Calu3 (cell line): ENCODE measurements at places on chromosomes 7 and 10. TPM values are rescaled to one million over a fixed set of nuclear protein-coding genes. Genes with fewer than 3 reads are reported as not detected.
A peak's percentile ranks its signal among the peaks of the same experiment; 100 is the strongest.

TBL2 gene
- total RNA-seq, result 33.3 and 35.9 TPM in 2 replicates

LRMDA gene
- total RNA-seq, result 5.5 and 7.6 TPM in 2 replicates

KAZALD1 gene
- 1.7 and 1.8 TPM in 2 replicates for total RNA-seq

WEE2 gene
- not detected in 2 replicates for total RNA-seq

ATOH7 gene
- not detected in 2 replicates for total RNA-seq

GPR15LG gene
- not detected in 2 replicates for total RNA-seq

DNA sequence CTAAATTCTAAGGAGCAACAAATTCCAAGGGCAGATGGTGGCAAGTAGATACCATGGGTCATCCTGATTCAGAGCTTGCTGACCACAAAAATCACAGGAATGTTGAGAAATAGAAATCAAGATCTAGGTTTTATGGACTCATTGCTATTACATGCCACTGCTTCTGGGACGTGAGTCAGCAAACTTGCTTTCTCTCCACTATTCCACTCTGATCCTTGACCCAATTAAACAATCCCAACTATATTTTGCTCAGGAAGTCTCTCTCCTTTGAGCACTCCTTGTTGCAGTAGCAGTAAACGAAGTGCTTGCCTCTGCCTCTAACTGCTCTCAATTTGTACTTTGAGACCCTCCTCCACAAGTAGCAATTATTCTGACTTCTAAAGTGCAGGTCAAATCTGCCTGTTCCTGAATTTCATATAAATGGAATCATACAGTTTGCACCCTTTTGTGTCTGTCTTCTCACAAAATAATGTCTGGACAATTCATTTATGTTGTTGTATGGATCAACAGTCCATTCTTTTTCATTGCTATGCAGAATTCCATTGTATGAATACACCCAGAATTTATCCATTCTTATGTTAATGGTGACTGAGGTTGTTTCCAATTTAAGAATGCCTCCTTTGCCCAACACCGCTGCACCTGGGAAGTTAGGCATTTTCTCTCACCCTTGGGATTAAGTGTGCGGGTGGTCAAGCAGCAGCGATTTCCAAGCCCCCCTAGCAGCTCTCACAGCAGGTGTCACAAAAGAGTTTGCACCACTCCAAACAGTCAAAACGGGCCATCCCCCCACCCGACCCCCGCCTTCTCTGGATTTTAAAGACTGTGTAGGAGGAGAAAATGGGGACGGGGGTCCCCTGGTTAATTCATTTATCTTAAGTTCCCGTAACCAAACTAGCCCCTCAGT is 35.9 kb downstream of the ACSM6 start:
- H3K4me3 ChIP-seq, result no peak overlapping the region
- peak overlapping the region; percentile 44 for H3K27ac ChIP-seq
- H3K27me3 ChIP-seq, result no peaks in the 10 kb centered on the region
- H3K4me1 ChIP-seq, result peaks cover 13% of the 10 kb centered on the region
- H3K36me3 ChIP-seq, result no peaks in the 10 kb centered on the region

GRCh38 chr7:143145-143751 is 49.1 kb upstream of the FAM20C start:
- peaks cover 33% of the 10 kb centered on the region for H3K27me3 ChIP-seq
- H3K4me3 ChIP-seq, result no peak overlapping the region
- H3K27ac ChIP-seq, result no peak overlapping the region

DNA sequence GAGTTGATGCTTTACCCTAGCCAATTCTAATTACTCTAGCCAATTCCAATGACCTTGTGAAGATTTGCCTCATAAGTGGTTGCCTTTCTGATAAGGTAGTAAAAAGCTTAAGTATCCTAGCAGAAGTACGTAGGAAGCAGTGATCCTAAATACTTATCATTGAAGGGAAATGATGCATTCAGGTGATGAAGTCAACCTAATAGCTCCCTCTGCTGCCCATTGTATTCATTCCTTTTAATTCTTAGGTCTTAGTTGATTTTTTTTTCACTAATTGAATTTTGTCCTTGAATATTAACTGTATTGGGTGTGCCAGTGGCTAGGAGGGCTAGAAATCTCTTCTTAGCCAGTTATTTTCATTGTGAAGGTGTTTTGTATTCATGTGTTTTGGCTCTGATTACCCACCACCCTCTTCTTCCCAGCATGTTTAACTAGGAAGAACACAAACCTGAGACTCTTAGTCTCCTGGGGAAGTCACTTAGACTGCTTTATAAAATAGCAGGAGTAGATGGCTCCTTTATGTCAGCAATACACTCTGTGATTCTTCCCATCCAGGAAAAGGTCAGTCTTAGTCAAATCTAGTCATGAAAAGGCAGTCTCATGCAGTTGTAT is 46.3 kb downstream of the PLEKHA8 start:
- peak; percentile 23 for DNase-seq
- H3K36me3 ChIP-seq, result no peaks in the 10 kb centered on the region
- no peak overlapping the region for H3K4me3 ChIP-seq
- no peak overlapping the region for H3K27ac ChIP-seq
- no peaks in the 10 kb centered on the region for H3K4me1 ChIP-seq

GRCh38 chr10:7310076-7310475 is 100.8 kb downstream of the SFMBT2 start:
- no peak overlapping the region for H3K4me3 ChIP-seq
- no peak for DNase-seq
- no peaks in the 10 kb centered on the region for H3K4me1 ChIP-seq
- H3K27ac ChIP-seq, result no peak overlapping the region
- no peaks in the 10 kb centered on the region for H3K36me3 ChIP-seq
- H3K27me3 ChIP-seq, result peaks cover 21% of the 10 kb centered on the region

DNA sequence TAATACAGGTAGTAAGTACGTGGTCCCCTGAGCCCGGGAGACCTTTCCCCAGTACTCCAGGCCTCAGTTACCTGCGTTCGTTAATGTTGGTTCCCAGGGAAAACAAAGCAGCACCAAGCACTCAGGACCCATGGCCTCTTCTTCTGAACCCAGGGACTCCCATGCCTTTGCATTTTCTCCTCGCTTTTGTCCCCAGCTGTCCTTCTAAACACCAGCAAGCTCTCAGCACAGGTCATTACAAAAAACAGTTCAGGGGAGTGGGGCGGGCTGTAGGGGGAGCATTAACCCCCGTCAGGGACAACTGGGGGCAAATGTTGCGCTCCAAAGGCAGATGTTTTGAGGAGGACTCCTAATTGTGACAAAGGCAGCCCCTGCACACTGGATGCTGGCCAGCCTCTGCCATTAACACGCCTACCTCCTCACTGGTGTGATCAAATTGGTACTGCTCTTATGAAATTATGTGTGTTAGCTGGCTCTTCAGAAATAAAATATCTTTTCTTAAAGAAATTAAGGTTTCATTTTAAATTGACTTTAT is 80.5 kb upstream of the LRGUK start:
- H3K27me3 ChIP-seq, result no peaks in the 10 kb centered on the region
- no peak overlapping the region for H3K4me3 ChIP-seq
- no peak for DNase-seq
- no peaks in the 10 kb centered on the region for H3K36me3 ChIP-seq

- DNase-seq, result no peak
- no peaks in the 10 kb centered on the region for H3K27me3 ChIP-seq
- peaks cover 98% of the 10 kb centered on the region for H3K36me3 ChIP-seq
Measured at GRCh38 chr7:130880668-130881067, 146.7 kb upstream of the KLF14 start.

- H3K27ac ChIP-seq, result no peak overlapping the region
- H3K27me3 ChIP-seq, result no peaks in the 10 kb centered on the region
- DNase-seq, result no peak
- H3K4me1 ChIP-seq, result peaks cover 7% of the 10 kb centered on the region
- no peaks in the 10 kb centered on the region for H3K36me3 ChIP-seq
Measured at GRCh38 chr10:88008866-88009470, 145.5 kb downstream of the PTEN start.

- no peak overlapping the region for H3K4me3 ChIP-seq
- no peak for DNase-seq
- H3K4me1 ChIP-seq, result no peaks in the 10 kb centered on the region
- H3K27ac ChIP-seq, result no peak overlapping the region
- no peaks in the 10 kb centered on the region for H3K27me3 ChIP-seq
Measured at GRCh38 chr7:157177333-157177982, 38.7 kb downstream of the UBE3C start.

GRCh38 chr7:39547336-39547735 is 18.9 kb upstream of the YAE1 start:
- H3K27ac ChIP-seq, result no peak overlapping the region
- no peaks in the 10 kb centered on the region for H3K4me1 ChIP-seq
- H3K4me3 ChIP-seq, result no peak overlapping the region
- peaks cover 32% of the 10 kb centered on the region for H3K27me3 ChIP-seq

DNA sequence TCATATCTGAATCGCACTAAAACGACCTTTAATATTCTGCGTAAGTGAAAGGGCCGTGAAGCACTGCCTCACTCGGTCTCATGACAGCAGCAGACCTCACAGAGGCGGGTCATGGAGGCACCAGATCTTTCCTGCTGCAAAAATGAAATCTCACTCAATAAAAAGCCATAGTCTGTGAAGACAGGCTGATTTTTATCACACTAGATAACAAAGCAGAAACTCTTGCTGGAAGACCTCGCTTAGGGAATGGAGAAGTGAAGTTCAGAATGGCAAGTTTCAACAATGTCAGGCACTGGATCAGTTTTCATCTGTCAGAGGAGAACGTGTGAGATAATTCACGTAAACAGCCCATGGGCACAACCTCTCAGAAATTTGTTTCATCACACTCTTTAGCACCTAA is 8.0 kb downstream of the SEPHS1 start:
- no peak overlapping the region for H3K27ac ChIP-seq
- no peaks in the 10 kb centered on the region for H3K4me1 ChIP-seq
- no peak overlapping the region for H3K4me3 ChIP-seq
- H3K27me3 ChIP-seq, result no peaks in the 10 kb centered on the region
- DNase-seq, result no peak
- H3K36me3 ChIP-seq, result peaks cover 16% of the 10 kb centered on the region

DNA sequence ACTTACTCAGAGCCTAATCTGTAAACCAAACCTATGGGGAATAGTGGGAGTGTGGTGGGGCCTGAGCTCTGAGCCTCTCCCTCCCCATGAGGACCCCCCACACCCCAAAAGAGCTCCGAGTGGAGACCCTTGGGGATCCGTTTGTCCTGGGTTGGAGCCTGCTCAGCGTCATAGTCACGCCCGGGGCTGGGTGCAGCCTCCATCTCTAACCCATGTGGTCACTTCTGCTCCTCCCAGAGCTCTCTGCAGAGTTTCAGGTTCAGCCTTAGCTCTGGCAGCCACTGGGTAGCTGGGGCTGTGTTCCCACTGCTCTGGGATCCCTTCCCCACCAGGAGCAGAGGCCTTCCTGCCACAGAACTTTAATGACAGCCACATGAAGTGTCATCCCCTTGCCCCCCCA is 25.9 kb downstream of the PFKFB3 start:
- H3K27ac ChIP-seq, result peak overlapping the region; percentile 73
- DNase-seq, result no peak
- no peaks in the 10 kb centered on the region for H3K27me3 ChIP-seq
- peaks cover 100% of the 10 kb centered on the region for H3K36me3 ChIP-seq
- peaks cover 38% of the 10 kb centered on the region for H3K4me1 ChIP-seq

DNA sequence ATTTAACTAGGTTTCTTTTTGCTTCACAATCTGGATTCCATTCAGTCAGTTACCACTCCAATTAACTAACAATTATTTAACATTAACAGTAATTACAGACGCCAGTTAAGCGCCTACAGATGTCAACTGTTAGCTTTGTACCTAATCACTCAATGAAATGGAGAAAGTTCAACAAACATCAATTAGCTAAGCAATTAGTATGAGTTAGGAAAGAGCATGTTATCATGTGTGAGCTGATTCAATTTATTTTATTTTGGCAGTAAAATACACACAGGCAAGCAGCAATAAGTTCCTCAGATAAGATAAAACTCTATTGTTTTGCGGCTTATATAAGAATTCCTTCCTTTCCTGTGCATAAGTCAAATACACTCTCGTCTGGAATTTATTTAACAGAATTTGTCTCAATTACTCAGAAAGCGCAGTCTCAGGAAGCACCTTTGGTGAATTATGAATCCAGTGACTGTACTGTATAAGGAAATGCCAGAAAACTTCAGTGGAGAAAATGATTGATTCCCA is 427.1 kb upstream of the GALNT17 start:
- no peaks in the 10 kb centered on the region for H3K36me3 ChIP-seq
- no peaks in the 10 kb centered on the region for H3K27me3 ChIP-seq
- no peak overlapping the region for H3K4me3 ChIP-seq
- H3K27ac ChIP-seq, result no peak overlapping the region
- DNase-seq, result no peak
- H3K4me1 ChIP-seq, result no peaks in the 10 kb centered on the region

DNA sequence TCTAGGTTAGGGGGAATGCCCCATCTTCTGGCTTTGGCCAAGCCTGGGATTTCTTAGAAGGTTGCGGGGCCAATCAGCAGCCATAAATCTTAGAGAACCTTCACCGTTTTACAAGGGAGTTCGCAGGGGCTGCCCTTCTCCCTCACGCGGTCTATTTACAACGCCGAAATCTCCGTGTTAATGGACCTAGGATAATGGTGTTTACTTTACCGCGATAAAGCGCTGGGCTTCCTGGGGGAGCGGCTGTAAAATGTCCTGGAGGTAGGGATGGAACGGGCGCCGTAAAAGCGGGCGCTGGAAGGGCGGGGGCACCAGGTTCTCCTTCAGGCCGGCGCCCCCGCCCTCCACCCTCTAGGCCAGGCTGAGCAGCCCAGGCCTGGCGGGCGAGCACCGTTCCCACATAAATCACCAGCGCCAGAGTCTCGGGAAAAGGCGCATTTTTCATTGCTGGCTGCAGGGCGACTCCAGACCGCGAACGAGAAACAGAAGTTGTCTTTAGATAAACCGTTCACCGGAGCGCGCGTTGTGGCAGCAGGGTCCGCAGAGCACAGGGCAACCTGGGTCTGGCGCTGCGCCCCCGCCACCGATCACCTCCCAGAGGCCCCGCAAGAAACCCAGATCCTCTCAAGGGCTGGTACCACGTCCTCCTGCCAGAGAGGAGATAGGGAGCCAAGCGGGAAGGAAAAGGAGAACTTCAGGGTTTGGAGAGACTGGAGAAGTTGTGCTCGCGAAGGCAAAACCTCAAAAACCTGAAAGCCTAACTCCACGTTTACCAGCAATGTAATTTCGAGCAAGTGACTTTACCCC is 12.5 kb upstream of the NKX2-3 start:
- no peaks in the 10 kb centered on the region for H3K4me1 ChIP-seq
- no peaks in the 10 kb centered on the region for H3K36me3 ChIP-seq
- DNase-seq, result no peak
- H3K4me3 ChIP-seq, result no peak overlapping the region

DNA sequence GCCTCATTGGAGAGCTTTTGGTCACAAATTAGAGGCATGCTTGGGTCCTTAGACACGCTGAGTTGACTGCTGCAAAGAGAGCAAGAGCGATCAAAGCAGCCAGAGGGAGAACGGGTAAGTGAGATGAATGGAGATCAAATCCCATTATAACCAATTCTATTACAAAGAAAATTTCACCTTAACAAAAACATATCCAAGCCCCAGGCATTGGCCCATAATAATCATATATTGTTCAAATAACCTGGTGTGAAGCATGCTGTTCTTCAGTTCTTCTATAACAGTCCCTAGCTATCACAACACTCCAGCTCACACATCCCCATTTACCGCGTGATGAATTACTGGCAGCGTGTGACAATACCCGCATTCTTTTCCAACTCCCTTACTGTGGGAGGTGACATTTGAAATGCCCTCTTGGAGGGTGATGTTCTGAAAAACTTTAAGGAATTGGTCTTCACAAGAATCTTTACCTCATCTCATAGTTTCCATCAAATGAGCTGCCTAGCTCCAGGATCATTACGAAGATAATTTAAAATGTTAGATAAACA is 156.1 kb upstream of the PLXNA4 start:
- no peak overlapping the region for H3K4me3 ChIP-seq
- DNase-seq, result no peak
- peaks cover 46% of the 10 kb centered on the region for H3K27me3 ChIP-seq

GRCh38 chr10:93601146-93601773 is at the start of gene RBP4:
TSS of gene RBP4 (minus strand) at chr10:93601235. CDS start at chr10:93601028, 207 bp downstream.
- H3K4me1 ChIP-seq, result peaks cover 8% of the 10 kb centered on the region
- peaks cover 6% of the 10 kb centered on the region for H3K36me3 ChIP-seq
- peak; percentile 35 for DNase-seq
- H3K27ac ChIP-seq, result no peak within 1 kb of the TSS
- peak within 1 kb of the TSS; percentile 56 for H3K4me3 ChIP-seq
- H3K27me3 ChIP-seq, result peaks cover 15% of the 10 kb centered on the region
